ENCODE measurements at places on chromosomes 13 and 19.
A peak's percentile ranks its signal among the peaks of the same experiment; 100 is the strongest.

GRCh38 chr19:29658221-29658991 lies 6.9 kb upstream of the PLEKHF1 start:
- DNase-seq = no peak

- peak; percentile 3 for DNase-seq
Observed at GRCh38 chr19:23867895-23868294, 46.8 kb upstream of the ZNF726 start.

DNA sequence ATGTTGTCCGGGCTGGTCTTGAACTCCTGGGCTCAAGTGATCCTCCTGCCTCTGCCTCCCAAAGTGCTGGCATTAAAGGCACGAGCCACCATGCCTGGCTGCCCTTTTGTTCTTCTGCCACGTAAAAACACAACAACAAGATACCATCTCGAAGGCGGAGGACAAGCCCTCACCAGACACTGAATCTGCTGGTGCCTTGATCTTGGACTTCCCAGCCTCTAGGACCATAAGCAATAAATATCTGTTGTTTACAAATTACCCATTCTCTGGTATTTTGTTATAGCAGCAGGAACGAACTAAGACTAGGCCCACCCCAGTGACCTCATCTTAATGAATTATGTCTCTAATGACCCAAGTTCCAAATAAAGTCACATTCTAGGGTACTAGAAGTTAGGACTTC lies 128.4 kb upstream of the CACNA1A start:
- DNase-seq = no peak

- no peak for DNase-seq
Observed at GRCh38 chr13:108155185-108156106, 59.9 kb downstream of the LIG4 start.

DNA sequence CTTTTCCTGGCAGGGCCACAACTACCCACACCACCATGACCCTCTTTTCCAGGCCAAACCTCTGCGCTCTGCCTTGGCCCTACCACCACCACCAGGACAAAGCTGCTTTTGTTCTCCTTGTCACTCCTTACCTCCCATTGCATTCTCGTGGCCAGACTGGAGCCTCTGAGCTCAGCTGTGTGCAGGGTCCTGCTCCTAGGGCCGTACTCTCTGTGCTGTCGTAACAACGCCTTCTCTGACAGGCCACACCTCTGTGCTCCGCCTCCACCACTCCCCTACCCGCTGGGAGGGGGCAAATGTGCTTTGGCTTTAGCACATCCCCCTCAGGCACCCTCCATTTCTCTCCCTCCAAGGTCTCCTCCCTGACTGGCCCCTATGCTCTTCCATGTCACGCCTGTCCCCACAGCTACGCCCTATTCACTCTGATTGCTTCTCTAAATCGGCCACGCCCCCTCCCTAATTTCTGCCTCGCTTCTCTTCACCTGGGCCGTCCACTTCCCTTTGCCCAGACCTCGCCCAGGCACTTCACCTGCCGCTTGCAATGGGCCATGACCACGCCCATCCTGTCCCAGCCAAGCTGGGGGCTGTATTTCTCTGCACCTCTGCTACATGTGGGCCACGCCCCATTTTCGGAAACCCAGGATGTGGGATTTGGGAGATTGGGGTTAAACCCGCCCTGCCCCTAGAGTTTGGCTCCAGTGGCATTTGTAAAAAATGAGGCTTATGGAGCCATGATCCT lies 472.3 kb downstream of the KLF12 start:
- DNase-seq = no peak

DNA sequence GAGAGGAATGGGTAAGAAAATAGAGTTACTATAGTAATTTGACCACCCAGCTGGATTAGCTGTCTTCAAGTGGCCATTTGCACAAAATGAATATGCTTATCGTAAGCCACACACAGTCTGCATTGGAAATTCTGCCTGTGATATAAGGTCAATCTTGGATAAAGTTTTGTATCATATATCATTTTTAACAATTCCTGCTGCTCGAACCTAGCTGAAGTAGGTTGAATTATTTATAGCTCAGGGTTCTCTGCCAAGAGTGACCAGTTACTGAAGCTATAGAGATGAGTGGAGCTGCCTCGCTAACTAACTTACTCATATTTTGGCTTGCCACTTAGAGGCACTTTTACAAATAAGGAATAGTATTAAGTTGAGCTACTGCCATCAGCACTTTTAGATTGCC lies 220.9 kb downstream of the RGCC start:
- DNase-seq = no peak

DNA sequence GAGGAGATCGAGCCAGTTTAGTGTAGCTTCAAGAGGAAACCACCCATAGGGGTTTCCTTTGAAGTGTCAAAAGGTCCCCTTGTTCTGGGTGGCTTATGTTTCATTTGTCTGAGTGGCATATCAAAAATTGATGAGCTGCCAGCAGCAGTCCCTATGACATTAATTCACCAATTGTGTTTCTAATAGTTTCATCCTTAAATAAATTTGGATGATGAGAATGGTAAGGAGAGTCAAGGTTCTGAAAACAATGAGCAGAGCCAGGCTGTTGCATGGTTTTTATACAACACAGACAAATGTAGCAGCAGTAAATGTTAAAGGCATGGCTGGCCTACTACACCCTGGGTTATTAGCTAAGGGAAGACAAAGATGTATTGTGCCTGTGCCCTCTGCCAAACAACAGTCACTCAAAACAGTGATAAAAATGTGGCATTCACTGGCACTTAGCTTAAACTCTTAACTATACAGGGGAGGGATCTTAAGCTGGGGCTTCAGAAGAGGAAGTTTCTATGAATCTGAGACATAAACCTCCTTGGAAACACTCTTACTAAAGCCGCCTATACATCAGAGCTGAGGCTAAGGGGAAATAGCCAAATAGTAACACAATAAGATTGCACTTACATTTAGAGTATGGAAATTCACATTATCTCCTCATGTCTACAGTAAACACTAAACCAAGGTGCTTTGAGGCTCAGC lies 200.5 kb downstream of the POU4F1 start:
- no peak for DNase-seq

GRCh38 chr19:43726736-43727592 lies 11.1 kb downstream of the IRGC start:
- peak; percentile 12 for DNase-seq

GRCh38 chr13:72473321-72473720 lies 254.1 kb downstream of the MZT1 start:
- DNase-seq = peak; percentile 21

- DNase-seq = no peak
Observed at GRCh38 chr13:112064222-112064621, 2.7 kb upstream of the SOX1 start.

DNA sequence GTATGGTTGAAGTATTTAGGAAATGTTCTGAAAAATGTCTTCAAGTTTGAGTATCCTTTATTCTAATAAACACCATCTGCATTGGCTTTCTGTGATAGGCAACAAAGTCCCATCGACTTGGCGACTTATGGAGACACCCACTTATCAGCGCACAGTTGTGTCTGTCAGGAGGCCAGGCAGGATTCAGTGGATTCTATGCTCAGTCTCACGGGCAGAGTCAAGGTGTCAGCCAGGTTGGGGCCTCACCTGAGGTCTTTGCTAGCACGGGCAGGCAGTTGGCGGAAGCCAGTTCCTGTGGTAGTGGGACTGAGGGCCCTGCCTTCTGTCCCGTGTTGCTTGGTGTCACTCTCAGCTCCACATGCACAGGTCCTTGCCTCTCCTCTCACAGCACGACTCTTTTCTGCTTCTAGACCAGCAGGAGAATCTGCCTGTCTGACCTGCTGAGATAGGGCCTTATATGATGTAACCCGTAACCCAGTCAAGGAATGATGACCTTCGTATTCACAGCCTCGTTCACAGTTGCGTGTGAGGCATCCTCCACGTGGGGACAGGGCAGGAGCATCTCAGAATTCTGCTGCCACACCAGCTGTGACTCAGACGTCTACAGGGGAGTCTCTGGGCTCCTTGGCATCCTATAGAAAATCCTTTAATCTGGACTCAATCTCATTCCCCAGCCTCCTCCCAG lies 10.0 kb downstream of the CUL4A start:
- DNase-seq = no peak

DNA sequence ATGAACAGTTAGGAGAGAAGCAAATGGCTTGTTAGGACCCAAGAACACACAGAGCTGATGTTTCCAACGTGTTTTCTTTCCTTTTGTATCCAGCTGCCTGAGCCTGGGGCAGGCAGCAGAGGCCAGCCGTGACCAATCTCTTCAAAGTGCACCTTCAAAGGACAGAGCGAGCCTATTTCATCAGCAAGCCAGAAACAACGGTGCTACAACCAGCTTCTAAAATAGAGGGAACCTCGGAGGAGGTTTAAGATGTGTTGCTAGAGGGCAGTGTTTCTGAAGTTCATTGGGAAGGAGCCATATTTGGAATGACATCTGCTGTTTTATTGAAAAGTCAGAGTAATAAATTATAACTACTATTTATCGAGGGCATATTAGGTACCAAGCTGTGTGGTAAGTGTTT lies 56.2 kb upstream of the RFC3 start:
- peak; percentile 39 for DNase-seq

Data from NCI-H446 (cell line).